Right atrium auricular region (tissue), 2 donors: ENCODE measurements at places on chromosomes 7 and 10.

GRCh38 chr10:118568327-118568848 is 27.1 kb downstream of the PRLHR start:
- no peak overlapping the region for H3K27ac ChIP-seq
- DNase-seq: peak; percentile 54
- peak overlapping the region; percentile 1 for H3K4me3 ChIP-seq
- H3K36me3 ChIP-seq: no peaks in the 10 kb centered on the region

- no peaks in the 10 kb centered on the region for H3K36me3 ChIP-seq
- DNase-seq: no peak
- no peak overlapping the region for H3K4me3 ChIP-seq
Observed at GRCh38 chr10:70241081-70241480, 7.9 kb upstream of the PPA1 start.

DNA sequence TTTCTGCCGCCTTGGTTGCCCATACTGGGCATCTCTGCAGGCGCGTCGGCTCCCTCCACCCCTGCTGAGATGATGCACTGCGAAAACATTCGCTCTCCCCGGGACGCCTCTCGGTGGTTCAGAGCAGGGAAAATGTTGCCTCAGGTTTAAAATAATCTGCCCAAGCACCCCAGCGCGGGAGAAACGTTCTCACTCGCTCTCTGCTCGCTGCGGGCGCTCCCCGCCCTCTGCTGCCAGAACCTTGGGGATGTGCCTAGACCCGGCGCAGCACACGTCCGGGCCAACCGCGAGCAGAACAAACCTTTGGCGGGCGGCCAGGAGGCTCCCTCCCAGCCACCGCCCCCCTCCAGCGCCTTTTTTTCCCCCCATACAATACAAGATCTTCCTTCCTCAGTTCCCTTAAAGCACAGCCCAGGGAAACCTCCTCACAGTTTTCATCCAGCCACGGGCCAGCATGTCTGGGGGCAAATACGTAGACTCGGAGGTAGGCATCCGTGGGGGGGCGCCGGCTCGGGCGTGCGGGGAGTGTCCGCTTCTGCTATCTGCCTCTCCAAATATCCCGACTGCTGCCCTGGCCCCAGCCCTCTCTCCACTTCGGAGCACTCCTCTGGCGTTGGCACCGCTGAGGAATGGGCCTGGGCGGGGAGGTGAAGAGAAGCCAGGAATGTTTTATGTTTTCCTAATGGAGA is at the start of gene CAV1:
Gene CAV1, plus strand, starts transcription at position 428 of the 689 bp plus-strand sequence. Its CDS starts 27 bp downstream, at position 455.
- H3K27ac ChIP-seq: peak within 1 kb of the TSS; percentile 98
- H3K4me3 ChIP-seq: peak within 1 kb of the TSS; percentile 88
- no peaks in the 10 kb centered on the region for H3K27me3 ChIP-seq
- peak; percentile 88 for DNase-seq
- no peaks in the 10 kb centered on the region for H3K4me1 ChIP-seq
- peaks cover 35% of the 10 kb centered on the region for H3K36me3 ChIP-seq

DNA sequence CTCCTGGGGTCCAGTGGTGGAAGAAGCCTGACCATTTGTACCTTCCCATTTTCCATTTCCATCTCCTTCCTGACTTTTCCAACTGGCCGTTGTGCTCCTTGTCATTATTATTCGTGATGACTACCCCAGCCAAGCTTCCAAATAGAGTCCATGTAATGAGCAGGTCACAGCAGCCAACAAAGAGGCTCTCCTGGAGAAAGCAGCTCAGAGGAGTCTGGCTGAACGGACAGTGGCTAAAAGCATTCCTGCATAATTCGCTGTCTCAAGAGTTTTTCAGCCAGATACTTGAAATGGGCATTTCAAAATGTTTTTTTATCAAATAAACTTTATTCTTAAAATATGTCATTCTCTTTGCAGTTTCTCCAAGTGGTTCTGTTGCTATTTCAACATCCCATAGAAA is 458.6 kb downstream of the INHBA start:
- no peaks in the 10 kb centered on the region for H3K36me3 ChIP-seq
- H3K27ac ChIP-seq: no peak overlapping the region
- H3K4me1 ChIP-seq: no peaks in the 10 kb centered on the region
- no peak overlapping the region for H3K4me3 ChIP-seq

DNA sequence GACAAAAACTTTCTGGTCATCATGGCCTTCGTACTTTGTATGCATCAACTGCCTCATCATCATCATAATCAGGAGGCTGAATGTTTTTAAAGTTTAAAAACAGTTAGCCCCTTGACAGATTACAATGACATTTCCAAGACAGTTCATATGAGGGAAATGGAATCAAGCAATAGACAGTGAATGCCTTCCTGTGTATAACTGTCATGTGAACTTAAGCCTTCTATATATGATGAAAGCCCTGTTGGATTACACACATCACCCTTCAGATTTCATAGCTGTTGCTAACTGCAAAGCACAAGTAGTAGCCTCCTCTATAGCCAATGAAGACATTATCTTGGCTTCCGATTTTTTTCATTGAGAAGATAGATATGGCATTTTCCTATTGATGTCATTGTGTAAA is 154.0 kb downstream of the PLXDC2 start:
- no peaks in the 10 kb centered on the region for H3K4me1 ChIP-seq
- no peaks in the 10 kb centered on the region for H3K27me3 ChIP-seq
- H3K36me3 ChIP-seq: no peaks in the 10 kb centered on the region
- no peak overlapping the region for H3K4me3 ChIP-seq
